GM23338 (cell line): ENCODE measurements at places on chromosomes 2 and 18. TPM values are rescaled to one million over a fixed set of nuclear protein-coding genes. Genes with fewer than 3 reads are reported as not detected.

The CD207 gene
- polyA plus RNA-seq: not detected in 2 replicates

The NEMP2 gene
- 0.99 and 1.2 TPM in 2 replicates for polyA plus RNA-seq

The STAMBP gene
- polyA plus RNA-seq: 89.7 and 106 TPM in 2 replicates

The RALBP1 gene
- 102 and 103 TPM in 2 replicates for polyA plus RNA-seq

The COLEC12 gene
- polyA plus RNA-seq: 1.1 and 2.0 TPM in 2 replicates

The NFE2L2 gene
- polyA plus RNA-seq: 37.8 and 39.1 TPM in 2 replicates

The SERPINB4 gene
- polyA plus RNA-seq: 1.5 and 2.3 TPM in 2 replicates

The APLF gene
- 2.4 and 3.0 TPM in 2 replicates for polyA plus RNA-seq

The BMP10 gene
- polyA plus RNA-seq: not detected in 2 replicates

- DNase-seq: no peak
These were observed 21.9 kb downstream of the TEX44 start for GRCh38 chr2:231614559-231615057.

DNA sequence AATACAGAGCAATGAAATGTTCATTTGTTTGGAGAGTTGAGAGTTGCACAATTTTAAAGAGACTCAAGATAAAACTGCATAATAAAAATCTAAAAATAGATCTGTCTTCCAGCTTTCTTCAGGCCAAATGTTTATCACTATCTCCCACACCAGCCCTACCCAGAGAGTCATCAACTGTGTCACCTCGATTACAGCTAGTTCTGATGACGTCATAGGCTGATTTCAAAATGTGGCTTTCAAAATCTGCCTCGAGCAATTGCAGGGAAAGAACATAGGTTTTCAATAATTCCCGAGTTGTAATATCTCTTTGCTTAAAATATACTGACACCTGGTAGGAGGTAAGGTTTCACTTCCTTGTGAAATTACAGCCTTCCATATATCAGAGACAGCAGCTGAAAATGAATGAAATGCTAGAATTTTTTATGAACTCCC, 677.6 kb upstream of the ID2 start:
- no peak for DNase-seq

DNA sequence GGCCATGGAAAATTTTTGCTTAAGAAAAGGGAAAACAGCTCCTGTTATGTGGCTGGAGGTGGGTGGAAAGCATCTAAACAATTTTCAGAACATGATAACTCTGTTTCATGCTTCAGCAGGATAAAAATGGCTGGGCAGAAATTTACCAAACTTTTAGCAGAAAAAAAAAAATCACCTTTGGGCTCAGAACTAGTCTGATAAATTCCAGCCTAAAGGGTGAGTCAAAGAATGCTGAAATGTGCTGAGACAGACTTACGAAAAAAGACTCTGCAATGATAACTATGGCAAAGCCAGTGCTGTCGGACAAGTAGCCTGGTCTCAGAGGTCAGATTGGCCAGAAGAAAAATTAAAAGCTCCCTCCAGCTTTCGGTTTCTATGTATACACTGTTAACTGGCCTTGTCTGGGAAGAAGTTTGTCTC, 123.6 kb downstream of the LRATD1 start:
- DNase-seq: no peak

DNA sequence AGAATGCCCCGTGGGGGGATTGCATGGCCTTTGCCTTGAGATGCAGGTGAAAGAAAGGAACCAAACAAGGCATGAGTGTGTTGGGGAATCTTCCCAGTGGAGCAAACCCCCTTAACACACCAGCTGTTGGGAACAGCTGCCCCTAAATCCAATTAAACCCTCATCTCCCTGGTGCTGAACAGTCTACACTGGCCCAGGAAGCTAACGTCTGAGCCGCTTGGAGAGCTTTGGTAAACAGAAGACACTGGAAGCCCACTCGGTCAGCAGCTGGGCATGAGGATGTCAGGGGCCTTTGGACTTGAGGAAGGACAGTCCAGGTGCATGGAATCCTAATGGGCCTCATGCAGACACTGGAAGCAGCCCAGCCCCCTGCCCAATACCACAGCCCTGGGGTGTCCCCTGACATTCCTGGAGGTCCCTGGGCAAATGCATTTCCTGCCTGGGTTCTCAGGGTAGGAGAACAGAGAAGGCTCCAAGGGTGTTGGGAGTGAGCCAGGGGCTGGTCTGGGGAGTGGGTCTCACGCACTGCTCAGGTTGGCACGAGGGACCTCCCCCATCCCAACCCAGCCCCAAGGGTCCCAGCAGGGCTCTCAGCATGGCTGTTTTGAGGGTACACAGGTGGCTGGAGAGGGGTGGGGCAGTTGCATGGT, 37.7 kb downstream of the GBX2 start:
- DNase-seq: no peak

GRCh38 chr18:48619501-48619900, 80.7 kb downstream of the CTIF start:
- no peak for DNase-seq

GRCh38 chr2:174597345-174598047, at the start of gene WIPF1:
TSS of gene WIPF1 (minus strand) at chr2:174597804. CDS start at chr2:174585573, 12,231 bp downstream.
- DNase-seq: no peak

DNA sequence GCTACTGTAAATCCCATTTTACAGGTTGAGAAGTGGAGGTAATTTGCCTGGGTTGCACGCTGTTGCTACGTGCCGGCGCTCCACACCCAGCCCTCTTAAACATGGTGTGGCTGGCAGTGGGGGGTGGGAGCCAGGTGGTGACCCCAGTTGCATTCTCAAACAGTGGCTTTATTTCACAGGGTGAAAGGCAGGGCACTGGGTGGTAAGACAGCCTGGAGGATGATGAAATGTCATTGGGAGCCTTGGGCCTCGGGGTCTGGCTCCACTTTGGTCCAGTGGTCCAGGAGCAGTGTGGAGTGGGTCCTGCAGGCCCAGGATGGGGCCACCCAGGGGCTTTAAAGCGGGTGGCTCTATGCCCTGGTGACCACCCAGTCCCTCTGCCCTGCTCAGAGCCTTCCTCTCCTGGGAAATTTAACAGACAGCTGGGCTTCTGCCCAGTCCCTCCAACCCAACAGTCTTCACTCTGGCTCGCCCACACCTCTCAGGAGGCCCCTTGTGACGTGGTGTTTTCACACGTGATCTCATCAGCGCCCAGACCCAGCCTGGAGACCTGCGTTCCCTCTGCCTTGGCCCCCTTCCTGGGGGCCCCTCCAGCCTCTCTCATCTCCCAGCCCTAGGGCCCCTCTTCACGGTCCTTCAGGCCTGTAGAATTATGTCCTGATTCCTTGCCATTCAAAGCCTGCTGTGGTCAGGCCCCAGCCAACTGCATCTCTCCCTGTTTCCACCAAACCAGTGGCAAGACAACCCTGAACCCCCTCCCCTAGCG, 92.5 kb downstream of the INHBB start:
- no peak for DNase-seq

- DNase-seq: no peak
These were observed 263.2 kb downstream of the CMPK2 start for GRCh38 chr2:6602471-6602870.

DNA sequence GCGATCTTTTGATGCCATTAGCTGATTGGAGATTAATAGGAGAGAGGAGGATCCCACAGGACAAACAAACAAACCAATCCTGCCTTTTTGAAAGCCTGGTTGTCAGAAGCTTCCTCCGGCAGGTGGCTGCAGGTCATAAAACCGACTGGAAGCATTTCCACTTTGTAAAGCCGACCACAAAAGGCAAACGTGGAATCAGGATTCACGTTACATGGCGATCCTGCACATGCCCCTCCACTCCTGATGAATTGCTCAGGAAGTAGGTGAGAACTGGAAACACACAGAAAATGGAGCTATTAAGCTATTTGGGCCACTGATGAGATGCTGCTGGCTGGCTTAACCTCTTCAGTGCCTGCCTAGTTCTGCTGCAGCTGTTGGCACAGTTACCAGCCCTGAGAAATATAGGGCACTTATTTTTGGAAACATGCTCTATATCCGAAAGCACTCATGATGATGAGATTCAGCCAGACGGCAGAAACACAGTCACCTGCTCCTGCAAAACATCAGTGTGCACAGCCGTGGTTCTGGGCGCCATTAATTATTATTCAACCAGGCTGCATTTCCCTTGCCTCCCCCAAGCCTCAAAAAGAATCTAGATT, 110.3 kb upstream of the ST6GAL2 start:
- no peak for DNase-seq

DNA sequence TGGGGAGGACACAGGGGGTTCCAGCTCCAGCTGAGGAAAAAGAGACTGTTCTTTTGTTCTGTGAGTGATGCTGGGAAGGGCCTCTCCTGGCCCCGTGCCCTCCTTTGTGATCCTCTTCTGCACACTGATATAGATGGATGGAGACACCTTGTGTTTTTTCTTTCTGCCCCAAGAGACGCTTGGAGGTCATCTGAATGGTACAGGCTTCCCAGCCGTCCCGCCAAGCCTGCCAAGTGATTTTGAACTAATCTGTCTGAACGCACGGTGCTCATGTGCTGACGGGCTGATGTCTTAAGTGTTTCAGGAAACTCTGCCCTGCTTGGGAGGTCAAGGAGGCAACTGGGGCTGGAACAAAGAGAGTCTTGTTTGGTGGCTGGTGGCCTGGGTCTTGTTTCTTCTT, 57.5 kb downstream of the KIF5C start:
- no peak for DNase-seq

DNA sequence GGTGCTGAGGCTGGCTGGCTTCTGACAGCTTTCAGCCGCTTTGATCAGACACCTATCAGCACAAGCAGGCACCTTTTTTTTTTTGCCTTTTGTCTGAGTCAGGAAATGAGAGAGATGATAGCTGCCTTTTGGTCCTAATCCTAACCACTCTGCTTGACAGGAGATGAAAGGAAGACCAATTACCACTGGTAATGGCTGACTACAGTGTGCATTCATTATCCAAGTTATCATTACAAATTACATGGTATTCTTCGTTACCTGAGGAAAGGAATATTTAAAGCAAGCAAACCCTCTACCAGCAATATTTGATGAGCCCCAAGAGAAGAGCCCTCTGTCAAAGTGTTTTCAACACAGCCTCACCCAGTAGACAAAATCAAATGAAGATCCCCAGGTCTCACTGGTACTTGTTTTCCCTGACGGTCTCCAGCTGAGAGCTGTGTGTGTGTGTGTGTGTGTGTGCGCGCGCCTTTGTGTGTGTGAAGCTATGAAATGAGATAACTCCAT, 925.7 kb downstream of the DCDC2C start:
- no peak for DNase-seq

DNA sequence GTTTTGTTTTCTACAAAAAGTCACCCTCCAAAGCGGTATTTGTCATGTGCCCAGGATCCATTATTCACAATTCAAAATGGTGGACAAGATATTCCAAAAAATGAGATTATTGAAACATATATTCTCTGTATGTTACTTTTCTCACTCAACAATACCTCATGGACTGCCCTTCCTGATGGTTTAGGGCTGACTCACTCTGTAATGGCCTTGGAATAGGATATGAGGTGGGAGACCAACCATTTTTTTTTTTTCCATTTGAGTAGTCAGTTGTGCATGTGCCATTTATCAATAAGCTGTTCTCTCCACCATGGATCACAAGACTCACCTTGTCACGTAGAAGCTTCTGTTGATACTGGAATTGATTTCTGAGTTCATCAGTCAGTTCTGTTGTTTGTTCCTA, 64.5 kb downstream of the LYPD6 start:
- no peak for DNase-seq

DNA sequence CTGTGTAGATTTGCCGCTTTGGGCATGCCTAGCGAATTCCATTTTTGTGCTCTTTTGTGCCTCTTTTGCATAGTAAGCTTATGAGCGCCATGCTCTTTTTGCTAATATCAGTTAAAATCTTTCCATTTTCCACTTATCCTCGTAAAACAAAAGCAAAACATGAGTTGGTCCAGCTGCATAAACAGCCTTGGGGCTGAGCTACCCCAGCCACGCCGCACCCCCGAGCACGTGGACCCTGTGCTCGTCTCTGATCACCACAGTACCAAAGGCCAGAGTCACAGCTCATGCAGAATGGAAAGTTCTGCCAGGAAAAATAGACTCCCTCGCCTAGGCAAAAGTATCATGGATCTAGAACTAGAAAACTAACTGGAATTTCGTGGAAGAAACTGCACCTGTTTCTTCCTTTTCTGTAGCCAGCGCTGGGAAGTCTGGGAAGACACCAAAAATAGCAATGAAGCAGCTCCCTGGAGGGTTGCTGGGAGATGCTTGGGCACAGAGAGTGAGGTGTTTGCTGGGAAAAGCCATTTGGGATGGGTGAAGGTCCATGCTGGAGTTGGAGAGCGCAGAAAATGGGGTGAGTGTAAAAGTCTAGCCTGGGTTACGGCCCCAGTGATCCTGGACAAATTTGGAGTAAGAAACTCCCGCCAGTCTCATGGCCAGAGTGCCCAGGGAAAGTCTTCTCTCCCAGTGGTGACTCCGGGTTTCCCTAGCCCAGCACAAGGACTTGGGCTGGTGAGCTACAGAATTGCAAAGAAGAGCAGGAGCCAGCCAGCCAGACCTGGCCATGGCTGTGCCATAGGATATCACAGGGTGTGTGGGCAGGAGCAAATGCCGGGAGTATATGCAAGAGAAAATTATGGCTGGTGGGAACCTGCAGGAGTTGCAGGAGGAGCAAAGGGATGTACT, 218.4 kb downstream of the GBX2 start:
- no peak for DNase-seq

DNA sequence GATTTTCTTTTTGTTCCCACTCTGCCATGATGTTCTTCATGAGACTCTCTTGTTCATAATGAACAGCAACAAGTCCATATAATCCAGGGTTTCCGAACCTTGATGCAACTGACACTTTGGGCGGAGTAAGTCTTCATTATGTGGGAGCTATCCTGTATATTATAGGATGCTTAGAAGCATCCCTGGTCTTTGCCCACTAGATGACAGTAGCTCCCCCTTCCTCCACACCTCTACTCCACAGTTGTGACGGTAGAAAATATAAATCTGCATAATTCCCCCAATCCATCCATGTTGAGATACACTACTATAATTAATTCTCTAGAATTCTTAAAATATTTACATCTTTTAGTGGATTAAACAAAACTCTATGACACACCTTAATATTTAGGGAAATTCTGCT, 482.2 kb upstream of the CELF4 start:
- peak; percentile 32 for DNase-seq

- DNase-seq: peak; percentile 13
These were observed 13.9 kb upstream of the SLC1A4 start for GRCh38 chr2:64975232-64975821.

DNA sequence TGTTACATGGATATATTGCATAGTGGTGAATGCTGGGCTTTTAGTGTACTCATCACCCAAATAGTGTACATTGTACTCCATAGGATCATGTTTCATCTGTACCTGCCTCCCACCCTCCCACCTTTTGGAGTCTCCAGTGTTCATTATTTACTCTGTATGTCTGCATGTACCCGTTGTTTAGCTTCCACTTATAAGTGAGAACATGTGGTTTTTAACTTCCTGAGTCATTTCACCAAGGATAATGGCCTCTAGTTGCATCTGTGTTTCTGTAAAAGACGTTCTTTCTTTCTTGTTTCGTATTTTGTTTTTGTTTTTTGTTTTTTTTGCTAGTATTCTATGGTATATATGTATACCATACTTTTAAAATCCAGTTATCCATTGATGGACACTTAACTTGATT, 107.5 kb downstream of the MSTN start:
- no peak for DNase-seq

GRCh38 chr2:210132239-210132638, 39.0 kb downstream of the KANSL1L start:
- DNase-seq: no peak

DNA sequence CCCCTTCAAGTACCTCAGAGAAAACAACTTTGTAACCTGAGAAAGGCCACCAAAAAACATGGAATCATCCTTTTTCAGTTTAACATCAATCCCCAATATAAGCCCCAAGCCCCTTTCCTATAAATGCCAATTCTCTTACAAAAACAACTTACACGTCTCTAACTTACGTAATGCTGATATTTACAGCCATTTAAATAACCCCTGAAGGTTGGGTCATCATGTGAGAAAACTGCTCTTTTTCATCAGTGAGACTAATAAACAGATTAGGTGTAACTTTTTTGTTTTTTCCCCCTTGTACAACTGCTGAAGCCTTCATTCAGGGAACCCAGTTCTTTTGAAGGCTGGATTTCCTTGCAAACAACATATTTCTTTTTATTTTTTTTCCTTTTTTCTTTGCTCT, 3.7 kb downstream of the FASTKD1 start:
- no peak for DNase-seq
